Muscle of back (tissue), 13 donors: ENCODE measurements at places on chromosomes 3 and 15. TPM values are rescaled to one million over a fixed set of nuclear protein-coding genes. Genes with fewer than 3 reads are reported as not detected.

DNA sequence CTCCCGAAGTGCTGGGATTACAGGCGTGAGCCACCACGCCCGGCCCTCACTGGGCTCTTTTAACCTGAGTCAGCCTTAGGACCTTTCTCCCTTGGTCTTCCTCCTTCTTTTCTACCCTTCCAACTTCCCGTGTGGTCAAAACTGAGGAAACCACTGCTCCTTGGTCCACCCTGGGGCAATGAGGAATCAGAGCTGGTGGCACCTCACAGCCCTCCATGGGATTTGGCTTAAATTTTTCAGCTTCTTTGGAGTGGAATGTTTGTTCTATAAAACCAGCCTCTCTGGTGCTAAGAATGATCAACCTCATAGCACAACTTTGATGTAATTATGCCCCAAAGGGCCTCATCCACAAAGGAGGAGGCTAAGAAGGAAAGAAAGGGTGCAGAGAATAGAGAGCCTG is 76.6 kb upstream of the CFAP20DC start:
- no peak for DNase-seq

- DNase-seq: no peak
These were observed 37.7 kb upstream of the PRR20G start for GRCh38 chr3:127325629-127325961.

The FAM219B gene
- polyA plus RNA-seq: 42.7 TPM

The ZFYVE19 gene
- 21.1 TPM for polyA plus RNA-seq

The PRR23C gene
- polyA plus RNA-seq: not detected

GRCh38 chr3:182824957-182825356 is 31.7 kb downstream of the ATP11B start:
- DNase-seq: no peak

DNA sequence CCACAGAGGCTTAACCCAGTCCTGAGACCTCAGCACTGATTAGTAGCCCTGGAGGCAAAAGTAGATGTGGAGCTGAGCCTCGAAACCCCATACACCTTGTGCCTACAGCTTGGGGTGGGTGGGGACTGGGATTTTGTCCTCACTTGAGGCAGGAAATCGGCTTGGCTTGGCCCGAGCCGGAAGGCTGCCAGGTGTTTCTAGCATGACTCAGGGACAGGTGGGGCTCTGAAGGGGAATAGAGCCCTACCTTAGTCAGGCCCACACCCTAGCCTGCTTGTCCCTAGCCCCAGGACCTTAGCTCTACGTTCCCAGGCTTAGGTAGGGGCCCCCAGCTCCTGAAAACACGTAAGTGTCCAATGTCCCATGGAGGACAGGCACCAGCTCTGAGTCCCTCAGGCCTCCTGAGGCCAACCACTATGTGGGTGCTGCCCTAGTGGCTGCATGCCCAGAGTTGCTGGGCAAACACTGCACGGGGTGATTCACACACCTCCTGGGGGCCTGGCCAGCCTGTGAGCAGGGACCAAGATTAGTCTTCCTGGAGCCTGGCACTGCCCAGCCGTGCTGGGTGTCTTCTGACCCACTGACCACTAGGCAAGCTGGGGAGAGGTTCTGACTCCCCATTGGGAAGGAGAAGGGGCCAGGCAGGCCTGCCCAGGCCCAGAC is 3.1 kb downstream of the MST1R start:
- no peak for DNase-seq

- DNase-seq: peak; percentile 57
These were observed 163.7 kb downstream of the PLD1 start for GRCh38 chr3:171646357-171647133.

DNA sequence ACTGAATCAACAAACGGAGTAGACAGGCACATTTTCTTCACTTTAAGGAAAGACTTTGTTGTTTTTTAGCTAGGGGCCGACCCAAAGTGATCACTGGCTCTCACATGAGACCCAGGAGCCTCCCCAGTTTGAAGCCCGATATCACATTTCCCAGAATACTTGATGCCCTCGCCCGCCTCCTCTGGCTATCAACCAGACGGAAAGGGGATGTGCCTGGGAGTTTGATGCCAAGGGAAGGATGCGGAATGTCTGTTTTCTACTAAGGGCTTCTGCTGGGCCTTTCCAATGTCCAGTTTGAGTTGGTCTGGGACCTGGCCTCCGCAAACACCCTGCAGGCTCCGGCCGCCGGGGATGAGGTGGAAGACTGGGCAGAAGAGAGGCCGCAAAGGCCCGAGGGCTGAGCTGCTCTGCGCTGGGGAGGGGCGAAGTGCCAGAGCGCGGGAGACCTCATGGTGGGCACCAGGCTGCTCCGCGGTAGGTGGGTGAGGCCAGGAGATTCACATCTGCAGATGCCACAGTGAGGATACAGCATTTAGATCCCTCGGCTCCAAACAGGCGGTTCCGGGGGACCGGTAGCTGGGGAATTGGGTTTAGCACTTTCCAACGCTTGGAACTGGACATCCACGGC is 491 bp upstream of the ZNF774 start:
- peak; percentile 21 for DNase-seq

- DNase-seq: no peak
These were observed at the start of gene PRRT3 for GRCh38 chr3:9951962-9952805. TSS of gene PRRT3 (minus strand) at chr3:9952408. CDS start at chr3:9950115, 2,293 bp downstream.

DNA sequence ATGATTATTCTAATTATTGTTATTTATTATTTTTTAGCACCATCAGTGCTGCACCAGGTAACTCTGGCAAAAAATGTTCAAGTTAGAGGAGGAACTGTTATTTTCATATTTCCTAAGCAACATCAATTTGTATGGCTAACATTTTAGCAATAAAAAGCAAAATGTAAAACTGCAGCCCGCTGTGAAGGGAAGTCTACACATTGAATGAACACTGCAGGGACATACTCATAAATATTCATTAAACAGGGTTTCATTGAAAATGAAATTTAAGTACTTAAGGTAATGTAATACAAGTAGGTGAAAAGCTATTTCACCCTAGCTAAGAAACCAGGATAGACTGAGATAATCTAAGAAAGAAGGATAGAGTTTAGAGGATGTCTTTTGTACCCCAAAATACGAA is 532.7 kb downstream of the NLGN1 start:
- no peak for DNase-seq
